ENCODE measurements at places on chromosomes 3 and 15.

DNA sequence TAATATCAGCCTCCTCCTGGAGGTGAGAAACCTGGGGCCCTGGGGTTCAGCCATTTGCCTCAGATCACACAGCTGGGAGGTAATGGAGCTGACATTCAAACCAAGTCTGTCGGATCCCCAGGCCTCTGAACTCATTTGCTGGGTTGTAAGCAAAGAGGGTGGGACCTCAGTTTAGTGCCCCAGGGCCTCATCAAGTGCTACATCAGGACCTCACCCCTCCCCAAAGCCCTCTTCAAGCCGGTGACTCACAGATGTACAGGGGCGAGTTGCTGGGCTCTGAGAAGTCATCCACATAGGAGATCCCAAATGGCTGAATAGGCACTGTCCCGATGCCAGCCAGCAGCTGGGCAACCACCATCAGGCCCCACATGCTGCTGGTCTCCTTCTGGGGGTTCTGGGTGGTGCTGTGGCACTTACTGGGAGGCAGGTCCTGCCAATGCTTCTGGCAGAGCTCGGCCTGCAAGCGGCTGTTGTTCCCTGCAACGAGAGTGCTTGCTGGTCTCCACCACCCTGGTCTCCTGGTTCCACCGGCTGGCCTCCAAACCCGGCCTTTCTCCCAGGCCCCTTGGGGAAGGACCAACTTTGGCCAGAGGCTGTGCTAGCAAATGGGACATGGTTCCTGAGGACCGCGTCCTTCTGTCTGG is 59.2 kb upstream of the RAB6B start:
- DNase-seq: no peak

GRCh38 chr15:91922646-91923547 is 69.4 kb downstream of the SLCO3A1 start:
- no peak for DNase-seq

GRCh38 chr3:15307580-15307979 is 24.8 kb downstream of the SH3BP5 start:
- no peak for DNase-seq

DNA sequence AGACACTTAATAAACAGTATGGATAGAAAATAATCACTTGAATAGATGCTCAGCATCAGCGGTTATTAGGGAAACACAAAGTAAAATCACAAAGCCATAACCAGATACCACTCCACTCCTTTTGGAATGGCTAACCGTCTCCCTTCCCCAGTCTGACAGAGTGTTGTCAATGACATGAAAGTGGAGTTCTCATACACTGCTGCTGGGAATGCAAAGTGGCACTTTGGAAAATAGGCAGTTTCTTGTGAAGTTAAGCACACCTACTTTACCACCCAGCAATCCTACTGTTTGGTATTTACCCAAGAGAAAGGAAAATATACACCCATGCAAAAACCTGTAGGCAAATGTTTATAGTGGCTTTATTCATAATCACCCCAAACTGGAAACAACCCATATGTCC is 81.0 kb upstream of the KLHL25 start:
- no peak for DNase-seq

DNA sequence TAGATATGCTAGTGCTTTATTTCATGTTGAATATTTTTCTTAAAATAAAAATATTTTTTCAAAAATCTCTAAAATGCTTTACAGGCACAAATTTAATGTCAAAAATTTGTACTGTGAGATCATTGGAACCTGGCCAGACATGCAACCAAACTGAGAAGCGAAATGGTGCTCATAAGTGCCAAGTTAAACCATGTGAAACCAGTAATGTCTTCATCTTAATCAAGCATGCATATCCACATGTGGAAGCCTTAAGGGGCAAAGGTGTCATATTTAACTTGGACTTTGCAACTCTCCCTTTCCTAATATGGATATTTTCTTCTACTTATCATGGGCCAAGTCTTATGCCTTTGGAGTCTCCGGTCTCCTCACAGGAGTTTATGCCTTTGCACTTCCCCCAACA is 208.9 kb upstream of the COL8A1 start:
- DNase-seq: no peak

DNA sequence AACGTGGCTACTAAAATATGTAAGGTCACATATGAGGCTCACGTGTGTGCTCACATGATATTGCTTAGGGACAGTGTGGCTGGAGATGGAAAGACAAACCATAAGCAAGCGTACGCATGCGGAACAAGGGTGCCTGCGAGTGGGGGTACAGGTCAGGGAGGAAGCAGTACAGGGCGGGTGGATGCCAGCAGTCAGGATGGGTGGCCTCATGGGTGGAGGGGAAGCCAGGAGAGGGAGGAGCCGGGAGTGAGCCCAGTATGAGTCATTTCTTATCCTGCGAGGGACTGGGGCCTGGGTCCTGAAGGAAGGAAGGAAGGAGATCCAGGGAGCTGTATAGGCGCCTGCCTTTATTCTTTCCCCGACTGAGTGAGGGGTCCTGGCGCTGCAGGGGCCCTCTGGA is 42.0 kb upstream of the CGNL1 start:
- DNase-seq: no peak

DNA sequence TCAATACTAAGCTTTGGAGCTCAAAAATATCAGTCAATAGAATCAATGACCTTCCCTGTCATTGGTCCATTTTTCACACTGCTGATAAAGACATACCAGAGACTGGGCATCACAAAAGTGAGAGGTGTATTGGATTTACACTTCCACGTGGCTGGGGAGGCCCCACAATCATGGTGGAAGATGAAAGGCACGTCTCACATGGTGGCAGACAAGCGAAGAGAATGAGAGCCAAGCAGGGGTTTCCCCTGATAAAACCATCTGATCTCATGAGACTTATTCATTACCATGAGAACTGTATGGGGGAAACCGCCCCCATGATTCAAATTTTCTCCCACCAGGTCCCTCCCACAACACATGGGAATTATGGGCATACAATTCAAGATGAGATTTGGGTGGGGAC is 81.9 kb downstream of the ANXA2 start:
- no peak for DNase-seq

DNA sequence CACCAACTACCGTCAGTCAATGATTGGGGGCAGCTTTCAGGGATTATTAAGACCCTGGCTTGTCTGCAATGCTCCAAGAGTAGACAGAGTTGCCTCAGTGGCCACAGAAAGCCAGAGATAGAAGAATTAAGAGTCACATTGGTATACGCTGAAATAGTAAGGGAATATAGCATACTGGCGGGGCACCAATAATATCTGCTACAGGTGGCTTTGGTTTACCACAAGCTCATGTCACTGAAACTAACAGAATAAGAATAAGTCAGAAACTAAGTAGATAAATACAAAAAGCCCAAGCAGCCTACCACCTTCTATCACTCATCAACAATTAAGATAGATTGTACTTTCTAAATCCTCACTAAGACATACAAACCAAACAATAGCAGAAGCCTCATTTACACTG is 2.5 kb upstream of the FHIT start:
- no peak for DNase-seq

- no peak for DNase-seq
These were observed 12.2 kb upstream of the ALDH1A3 start for GRCh38 chr15:100867433-100867832.

DNA sequence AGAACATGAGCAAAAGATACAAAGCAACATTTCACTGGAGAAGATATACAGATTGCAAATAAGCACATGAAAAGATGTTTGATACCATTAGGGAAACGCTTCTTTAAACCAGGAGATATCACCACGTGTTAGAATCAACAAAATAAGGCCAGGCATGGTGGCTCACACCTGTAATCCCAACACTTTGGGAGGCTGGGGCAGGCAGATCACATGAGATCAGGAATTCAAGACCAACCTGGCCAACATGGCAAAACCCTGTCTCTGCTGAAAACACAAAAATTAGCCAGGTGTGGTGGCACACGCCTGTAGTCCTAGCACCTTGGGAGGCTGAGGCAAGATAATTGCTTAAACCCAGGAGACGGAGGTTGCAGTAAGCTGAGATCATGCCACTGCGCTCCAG is 20.5 kb upstream of the MUC20 start:
- DNase-seq: no peak

DNA sequence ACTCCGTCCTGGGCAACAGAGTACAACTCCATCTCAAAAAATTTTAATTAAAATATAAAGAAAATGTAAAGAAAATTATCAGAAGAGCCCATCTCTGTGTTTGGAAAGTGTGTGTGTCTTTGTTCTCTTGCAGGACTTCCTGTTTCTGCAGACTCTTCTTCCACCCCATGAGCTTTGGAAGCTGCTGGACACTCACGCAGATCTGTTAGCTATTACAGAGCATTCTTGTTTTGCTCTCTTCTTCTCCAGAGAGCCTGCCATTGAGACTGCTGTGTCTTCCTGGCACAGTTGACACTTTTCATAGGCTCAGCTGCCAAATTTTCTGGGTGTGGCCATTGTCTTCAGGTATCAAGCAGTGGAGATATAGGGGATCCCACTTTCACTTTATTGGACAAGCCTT is 6.0 kb upstream of the CCR8 start:
- DNase-seq: no peak

DNA sequence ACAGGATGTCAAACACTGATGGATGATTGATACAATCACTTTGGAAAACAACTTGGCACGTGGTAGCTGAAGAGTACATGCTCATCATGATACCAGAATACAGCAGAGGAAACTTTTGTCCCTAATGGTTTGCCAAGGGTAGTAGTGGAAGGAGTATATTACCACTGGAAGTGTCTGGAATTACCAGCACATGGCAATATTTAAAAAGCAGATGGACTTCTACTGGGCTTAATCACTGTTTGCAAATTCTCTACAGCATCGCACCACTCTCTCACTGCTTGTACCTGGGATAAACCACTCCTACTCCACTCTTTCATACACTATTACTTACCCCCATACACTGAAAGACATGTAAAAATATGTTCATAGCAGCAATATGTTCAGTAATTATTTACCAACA is 19.6 kb upstream of the GP5 start:
- DNase-seq: no peak

DNA sequence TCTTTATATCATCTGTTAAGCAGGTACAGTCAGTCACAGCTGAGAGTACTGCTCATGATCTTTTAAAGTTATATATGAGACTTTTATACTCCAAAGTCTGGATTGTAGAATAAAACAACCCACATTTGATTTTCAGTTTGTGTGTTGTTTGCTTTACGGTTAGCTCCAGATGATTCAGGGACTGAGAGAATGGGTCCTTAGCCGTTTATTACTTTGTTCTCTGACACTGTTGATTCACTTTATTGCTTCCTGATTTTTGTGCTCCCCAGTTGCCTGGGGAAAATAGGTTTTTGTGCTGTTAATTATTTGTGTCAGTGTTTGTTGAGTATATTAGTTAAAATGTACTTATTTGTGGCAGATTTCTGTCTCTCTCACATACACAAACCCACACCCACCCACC is 8.6 kb upstream of the EBLN2 start:
- no peak for DNase-seq

GRCh38 chr3:77052733-77053670 is 13.1 kb downstream of the ROBO2 start:
- no peak for DNase-seq

DNA sequence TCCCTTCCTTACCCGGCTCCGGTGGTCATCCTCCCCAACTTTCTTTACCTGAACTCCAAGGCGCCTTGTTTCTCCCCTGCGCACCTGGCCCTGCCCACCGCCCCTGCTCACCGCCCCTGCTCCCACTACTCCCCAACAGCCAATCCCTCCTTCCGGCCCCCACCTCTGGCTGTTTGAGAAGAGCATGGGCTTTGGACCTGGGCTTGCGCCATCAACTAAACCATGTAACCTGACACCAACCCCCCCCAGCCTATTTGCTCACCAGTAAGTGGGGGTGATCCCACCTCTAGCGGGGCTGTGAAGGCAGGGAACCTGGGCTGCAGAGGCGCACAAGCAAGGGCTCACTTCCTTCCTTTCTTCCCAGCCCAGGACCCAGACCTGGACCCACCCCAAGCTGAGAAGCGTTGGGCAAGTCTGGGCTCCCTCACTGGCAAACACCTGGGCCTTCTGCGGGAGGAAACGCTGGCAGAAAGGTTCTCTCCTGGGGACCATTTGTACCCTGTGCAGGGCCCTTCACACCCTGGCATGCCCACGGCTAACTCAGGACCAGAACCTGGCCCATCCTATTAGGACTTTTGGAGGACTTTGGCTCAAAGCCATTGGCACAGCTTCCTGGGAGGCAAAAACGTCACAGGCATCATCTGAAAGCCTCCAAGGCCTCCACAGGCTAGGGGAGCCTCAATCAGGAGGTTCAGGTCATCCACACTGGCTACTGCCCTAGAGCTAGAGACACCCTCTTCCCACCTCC is at the start of gene PLXNB1:
Gene PLXNB1 (minus strand): TSS at position 127 of the 748 bp plus-strand sequence. CDS start 5,475 bp downstream, outside the sequence.
- no peak for DNase-seq

DNA sequence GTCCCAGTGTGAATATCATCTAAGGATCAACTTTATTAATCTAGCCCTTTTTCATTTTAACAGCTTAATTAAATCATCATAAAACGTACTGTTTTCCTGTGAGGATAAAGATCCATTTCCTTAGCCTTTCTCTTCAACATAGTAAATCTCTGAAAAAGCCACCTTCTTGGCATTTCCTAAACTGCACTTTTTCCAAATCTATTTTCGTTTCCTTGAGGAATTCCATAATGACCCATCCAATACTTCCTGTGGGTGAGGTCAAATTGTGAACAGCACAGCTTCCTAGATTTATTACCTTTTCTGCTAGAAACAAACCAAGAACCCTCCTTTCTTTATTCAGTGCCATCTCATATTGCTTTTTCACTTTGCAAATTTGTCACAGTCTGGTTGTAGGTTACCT is 129.4 kb upstream of the CNTN4 start:
- no peak for DNase-seq

- no peak for DNase-seq
These were observed 122.4 kb downstream of the LSAMP start for GRCh38 chr3:116322750-116323375.

- no peak for DNase-seq
These were observed 313.9 kb downstream of the FGF12 start for GRCh38 chr3:192413461-192413860.
